Brain (organoid and tissue), 16 donors: ENCODE measurements at places on chromosomes 12 and 14.

GRCh38 chr14:85333841-85334240 is 196.1 kb upstream of the FLRT2 start:
- no peak for DNase-seq

GRCh38 chr14:63277591-63278183 is 41.0 kb downstream of the GPHB5 start:
- no peak for DNase-seq

DNA sequence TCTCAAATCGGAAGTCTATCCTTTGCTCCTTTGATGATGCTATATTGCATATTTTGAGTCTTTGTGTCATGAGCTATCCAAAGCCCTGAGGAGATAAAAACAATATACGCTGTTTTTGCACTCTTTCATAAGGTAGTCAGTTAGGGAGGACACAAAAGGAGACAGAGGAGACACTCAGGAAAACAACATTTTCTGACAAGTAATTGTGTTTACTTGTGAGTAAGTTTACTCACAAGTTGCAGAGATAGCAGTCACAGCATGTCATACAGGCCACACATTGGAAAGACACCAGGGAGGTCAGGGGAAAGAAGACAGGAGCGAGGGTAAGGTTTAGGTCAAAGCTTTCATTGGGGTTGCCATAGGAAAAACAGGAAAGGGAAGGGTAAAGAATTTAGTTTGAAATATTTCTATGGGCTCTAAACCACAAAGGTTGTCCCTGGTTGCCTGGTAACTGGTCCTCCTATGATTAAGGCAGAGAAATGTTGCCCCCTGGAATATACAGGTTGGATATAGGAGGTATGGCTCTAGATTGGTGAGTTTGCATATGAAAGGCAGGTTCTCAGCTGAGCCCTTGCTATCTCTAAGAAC is 7.4 kb upstream of the GABARAPL1 start:
- no peak for DNase-seq

DNA sequence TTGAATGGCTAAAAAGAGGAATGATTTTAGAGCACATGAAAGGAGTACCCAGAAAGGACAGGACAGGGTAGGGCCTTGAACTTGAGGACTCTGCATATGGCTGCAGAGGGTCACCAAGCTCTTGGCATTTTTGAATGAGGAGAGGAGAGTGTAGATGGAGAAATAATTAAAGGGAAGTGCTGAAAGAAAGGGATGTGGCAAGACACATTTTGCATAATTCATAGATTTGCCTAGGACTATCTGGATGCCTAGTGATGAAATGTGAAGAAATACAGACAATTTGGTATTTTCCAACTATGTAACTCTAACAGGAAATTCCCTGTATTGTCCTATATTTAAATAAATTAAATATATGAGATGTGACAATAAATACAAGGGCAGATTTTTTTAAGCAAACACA is 27.5 kb upstream of the MDM1 start:
- DNase-seq, result no peak

- DNase-seq, result no peak
These were observed 241.5 kb downstream of the SUDS3 start for GRCh38 chr12:118617611-118618450.

DNA sequence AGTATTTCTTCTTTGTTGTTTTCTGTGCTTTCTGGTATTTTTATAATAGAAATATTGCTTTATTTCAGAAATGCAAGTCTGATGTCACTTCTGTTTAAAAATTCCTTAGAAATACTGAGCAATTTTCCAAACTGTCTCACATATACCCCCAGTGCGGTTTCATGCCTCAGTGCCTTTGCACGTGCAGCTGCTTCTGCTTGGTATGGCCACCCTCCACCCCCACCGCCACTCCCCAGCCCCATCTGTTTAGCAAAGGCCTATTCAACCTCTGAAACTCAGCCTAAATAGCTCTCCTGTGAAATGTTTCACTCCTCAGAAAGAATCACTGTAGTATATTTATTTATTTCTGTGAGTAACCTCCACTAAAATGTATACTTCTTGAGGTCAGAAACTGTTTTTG is 52.3 kb downstream of the PPM1H start:
- DNase-seq, result no peak
